ENCODE measurements at places on chromosomes 4 and X.

GRCh38 chr4:125316791-125317524 is 2.2 kb downstream of the FAT4 start:
- DNase-seq: peak; percentile 55

DNA sequence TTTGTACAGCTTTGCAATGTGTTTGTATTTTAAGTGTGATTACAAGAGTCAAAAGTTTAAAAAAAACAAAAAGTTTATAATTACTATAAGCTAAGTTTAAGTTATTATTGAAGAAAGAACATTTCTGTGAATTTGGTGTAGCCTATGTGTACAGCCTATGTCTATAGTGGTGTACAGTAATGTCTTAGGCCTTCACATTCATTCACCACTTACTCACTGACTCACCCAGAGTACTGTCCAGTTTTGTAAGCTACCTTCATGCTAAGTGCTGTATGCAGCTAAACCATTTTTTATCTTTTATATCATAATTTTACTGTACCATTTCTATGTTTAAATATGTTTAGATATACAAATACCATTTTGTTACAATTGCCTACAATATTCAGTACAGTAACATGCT is 182.3 kb downstream of the RPA4 start:
- no peak for DNase-seq

DNA sequence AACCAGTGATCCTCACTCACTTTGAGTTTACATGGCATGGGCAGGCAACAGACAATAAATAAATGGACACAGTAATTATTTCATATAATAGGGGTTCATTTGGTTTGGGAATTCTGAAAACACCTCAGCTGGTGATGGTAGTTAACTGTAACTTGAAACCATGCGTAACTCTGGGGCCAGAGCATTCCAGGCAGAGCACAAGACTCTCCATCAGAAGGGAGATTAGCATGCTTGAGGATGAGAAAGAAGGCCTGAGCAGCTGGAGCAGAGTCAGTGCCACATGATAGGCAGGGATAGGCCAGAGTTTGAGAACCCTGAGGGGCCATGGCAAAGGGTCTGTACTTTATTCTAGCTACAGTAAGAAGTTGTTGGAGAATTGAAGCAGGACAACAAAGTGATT is 56.3 kb upstream of the CXCL8 start:
- DNase-seq: peak; percentile 68

GRCh38 chr4:143338313-143338712 is 1.6 kb downstream of the GAB1 start:
- no peak for DNase-seq

DNA sequence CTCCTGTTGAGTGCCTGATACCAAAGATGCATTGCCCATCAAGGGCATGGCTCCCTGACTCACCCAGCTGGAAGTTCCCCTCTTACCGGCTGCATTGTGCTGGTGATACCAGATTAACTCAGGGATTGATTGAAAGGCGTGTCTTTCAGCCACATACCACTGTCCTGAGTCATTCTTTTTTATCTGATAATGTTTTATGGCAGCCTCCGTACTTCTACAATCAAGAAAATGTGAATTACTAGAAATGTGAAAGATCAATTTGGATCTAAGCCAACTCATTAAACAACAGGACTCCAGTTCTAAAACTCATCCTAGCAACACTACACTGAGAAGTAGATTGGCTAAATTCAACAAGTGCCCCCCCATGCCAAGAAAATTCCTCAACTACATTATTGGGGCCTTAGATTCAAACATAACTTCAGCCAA is 40.0 kb downstream of the TXK start:
- DNase-seq: peak; percentile 34

GRCh38 chrX:19772096-19772821 is 115.1 kb downstream of the SH3KBP1 start:
- DNase-seq: no peak

DNA sequence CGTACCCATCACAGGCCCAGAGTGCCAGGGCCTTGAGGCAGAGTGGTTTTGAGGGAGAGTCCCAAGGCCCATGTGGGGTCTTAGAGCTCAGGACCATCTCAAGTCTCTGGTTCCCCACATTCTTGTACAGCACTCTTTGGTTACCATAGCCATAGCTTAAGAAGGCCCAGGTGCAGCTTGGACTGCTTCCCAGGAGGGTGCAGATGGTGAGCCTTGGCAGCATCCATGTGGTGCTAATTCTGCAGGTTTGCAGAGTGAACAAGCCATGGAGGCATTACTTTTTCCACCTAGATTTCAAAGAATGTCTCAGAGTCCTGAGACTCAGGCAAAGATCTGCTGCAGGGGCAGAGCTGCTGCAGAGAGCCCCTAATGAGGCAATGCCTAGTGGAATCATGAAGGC is 171.7 kb downstream of the STK32B start:
- no peak for DNase-seq

- no peak for DNase-seq
These were observed 39.4 kb downstream of the NOCT start for GRCh38 chr4:139054791-139055505.

DNA sequence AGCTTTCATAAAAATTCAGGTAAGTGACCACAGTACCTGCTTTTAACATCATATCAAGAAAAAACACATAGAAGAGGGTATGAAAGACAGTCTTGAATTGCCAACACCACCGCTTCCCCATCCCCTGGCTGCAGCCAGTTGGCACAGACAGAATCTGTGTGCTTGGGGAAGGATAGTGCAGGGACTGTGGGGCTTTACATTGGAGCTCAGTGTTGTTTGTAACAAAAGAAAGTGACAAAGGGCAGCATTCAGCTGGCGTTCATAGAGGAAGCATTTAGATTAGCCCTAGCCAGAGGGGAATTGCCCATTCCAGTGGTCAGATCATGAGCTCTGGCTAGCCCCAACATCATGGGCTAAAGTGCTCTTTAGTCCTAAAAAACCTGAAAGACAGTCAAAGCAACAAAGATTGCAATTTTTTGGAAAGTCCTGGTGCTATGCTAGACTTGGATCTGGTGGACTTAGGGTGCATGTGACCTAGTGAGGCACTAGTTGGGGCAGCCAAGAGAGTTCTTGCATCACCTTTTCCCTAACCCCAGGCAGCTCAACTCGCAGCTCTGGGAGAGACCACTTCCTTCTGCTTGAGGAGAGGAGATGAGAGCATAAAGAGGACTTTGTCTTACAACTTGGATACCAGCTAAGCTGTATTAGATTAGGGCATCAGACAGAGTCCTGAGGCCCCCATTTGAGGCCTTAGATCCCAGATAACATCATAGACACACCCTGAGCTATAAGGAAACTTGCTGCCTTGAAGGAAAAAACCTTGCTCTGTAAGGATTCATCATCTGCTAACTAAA is 1602.4 kb upstream of the ADGRL3 start:
- DNase-seq: no peak

GRCh38 chrX:114599305-114599704 is 15.4 kb downstream of the HTR2C start:
- DNase-seq: no peak

DNA sequence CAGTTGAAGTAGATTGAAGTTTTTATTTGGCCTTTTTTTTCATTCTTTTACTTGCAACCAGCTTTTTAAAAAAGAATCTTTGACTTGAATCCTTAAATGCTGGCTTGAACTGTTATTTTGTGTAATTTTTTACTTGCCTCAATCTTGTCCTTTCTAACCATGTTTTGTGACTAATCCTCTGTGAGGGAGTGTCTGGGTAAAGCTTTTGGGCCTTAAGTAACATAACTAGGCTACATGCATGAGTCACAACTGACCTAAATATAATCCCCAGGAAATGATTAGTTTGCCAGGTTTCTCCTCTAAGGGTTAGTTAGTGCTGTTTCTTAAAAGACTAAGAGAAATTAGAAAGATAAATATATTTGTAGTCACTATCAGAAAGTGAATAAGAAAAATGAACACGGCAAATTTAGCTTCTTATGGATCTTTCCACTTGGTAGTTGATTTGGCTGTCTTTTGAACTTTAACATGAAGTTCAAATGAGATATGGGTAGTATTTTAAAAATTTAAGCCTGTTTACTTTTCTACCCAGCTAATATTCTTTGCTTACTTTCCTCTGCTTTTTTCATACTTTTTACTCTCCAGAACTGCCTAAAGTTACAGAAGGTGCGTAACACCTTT is 13.0 kb downstream of the EXOC1 start:
- DNase-seq: peak; percentile 76

DNA sequence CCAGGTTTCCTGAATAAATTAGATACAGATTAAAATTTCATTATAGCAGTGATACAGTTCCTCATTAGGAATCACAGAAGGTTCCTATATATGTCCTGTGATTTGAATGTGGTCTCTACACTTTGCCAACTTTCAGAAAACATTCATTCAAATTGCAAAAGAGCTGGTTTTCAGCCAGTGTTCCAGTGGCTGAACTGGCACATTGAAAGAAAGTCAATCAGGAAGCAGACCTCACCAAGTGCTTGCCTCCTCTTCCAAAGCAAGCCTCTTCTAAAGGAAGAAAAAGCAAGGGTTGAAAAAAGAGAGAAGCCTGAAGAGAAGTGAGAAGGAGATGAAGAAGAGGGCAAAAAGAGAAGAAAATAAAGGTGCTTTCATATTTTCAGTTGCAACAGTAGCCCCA is 12.7 kb downstream of the KLHL34 start:
- no peak for DNase-seq

DNA sequence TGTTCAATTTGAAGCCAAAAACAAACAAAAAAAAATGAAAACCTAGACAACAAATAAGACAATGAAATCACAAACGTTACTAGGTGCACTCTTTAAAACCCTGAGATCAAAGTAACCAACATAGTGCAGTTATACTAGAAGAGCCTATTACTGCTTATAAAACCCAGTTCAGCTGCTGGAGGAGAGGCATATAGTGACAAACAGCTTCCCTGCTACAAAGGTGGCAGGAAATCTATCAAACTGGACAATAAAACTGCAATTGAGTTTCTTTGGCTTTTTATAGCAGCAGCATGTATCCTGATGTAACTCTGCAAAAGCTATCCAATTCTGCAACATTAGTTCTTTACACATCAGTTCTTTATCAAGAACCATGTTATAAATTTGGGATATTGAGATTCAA is 155.6 kb downstream of the LRBA start:
- DNase-seq: no peak

DNA sequence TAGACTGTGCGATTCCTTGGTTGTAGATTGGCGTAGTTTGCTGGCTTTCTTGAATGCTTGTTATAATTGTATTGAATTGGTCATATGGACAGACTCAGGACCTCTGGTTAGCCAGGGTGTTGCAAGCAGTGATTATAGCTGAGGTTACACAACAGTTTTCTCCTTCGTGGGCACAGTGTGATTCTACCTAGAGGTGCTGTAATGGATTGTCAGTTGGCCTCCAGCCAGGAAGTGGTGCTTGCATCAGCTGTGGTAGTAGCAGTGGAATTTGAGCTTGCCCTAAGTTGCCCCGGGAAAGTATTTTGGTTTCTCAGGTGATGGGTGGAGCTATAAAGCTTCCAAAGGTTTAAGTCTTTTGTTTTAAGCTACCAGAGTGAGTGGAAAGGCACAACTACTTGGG is 23.1 kb upstream of the GABRG1 start:
- no peak for DNase-seq

DNA sequence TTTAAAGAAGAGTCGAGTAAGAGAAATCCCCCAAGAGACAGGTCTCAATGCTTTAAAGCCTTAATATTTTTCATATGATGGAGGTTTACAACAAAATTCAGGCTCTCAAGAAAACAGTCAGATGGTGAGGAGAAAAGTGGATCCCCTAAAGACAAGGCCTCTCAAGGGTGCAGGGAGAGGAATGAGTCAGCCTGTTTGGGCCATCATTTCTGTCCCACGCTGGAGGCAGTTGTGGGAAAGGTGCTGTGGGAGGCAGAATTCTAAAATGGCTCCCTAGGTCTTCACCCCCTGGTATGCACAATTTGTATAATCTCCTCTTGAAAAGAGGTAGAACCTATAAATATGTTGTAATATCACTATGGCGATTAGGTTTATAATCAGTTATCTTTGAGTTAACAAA is 4.6 kb upstream of the TIFA start:
- DNase-seq: no peak

- peak; percentile 27 for DNase-seq
These were observed 36.5 kb downstream of the SH3RF1 start for GRCh38 chr4:169234137-169234855.

GRCh38 chr4:38669208-38669607 is 5.2 kb downstream of the KLF3 start:
- no peak for DNase-seq

DNA sequence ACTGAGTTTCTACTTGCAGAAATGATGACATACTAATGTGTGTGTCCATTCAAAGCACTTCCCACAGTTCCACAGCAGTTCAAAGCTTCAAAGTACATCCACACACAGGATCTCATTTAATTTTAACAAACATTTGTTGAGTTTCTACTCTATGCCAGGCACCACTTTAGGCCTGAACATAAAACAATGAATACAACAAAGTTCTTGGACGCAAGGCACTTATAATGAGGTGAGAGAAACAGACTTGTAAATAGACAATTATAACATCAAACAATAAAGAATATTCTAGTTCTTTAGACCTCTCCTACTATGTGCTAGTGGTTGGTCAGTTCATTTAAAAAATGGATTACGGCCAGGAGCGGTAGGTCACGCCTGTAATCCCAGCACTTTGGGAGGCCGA is 82.0 kb upstream of the SPANXB1 start:
- DNase-seq: no peak

DNA sequence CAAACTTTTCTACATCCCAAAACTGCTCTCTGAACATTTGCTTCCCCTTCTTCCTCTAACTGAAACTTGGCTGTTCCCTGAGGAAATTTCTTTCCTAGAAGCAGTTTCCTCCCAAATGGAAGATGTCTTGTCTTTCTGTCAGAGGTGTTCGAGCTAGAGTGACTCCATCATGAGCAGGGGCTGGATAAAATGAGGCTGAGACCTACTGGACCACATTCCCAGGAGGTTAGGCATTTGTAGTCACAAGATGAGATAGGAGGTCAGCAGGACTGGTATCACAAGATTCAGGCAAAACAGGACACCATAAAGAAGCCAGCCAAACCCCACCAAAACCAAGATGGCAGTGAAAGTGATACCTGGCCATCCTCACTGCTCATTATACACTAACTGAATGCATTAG is 35.8 kb upstream of the PGRMC2 start:
- DNase-seq: no peak

DNA sequence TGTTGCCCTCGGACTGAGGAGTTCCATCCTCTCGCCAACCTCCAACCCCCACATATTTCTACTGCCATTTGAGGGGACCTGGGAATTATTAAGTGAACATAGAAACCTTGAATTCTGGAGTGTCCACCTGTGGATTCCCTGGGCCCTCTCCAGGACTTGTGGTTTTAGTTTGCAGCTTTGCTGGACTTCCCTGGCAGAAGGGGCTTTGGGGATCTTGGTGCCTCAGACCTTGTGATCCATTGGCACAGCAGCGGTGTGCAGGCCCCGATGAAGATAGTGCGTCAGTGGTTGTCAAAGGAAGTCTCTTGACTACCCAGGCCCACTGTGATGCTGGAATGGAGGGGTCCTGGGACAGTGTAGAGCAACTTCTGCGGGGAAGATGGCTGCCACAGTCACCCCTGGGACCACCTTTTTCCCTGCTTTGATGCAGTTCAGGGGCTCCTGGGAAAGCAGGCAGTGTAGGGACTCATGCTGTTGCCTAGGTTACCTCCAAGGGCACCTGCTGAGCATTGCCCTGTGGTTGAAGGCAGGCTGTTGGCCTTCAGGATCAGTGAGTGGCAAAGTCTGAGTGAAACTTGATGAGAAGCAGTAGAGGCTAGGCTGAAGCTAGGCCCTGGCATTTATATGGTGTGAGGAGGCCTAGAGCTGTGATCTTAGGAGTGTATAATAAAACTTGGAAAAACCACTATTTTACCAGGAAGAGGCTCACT is 2.2 kb downstream of the SLC16A2 start:
- peak; percentile 38 for DNase-seq

All from myocyte (in vitro differentiated cells).